ENCODE measurements at places on chromosomes 1 and 21. TPM values are rescaled to one million over a fixed set of nuclear protein-coding genes. Genes with fewer than 3 reads are reported as not detected.

DNA sequence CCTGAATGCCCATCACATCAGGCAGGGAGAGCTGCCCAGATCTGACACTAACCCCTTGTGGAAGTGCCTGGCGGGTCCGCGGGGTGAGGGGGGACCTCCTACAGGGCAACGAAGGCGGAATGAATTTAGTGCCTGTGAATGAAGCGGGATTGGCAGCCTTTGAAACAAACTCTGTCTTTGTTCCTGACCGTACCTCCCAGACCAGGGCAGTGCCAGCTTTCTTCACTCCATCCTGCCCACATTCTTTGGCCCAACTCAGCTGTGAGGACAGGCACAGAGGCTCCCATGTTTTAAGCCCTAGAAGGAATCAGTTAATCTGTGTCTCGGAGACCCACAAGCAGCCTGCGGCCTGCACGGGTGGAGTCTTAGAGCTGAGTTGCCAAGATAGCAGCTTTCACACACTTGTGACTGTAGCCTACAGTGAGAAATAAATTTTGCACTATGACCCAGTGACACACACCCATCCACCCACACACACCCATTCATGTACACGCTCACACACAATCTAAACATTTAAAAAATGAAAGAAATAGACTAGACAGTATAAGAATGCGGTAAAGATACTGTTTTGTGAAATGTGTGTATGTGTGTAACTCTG lies 60.1 kb upstream of the USP24 start:
- DNase-seq: no peak
- H3K4me3 ChIP-seq: no peak overlapping the region
- H3K36me3 ChIP-seq: no peaks in the 10 kb centered on the region
- H3K4me1 ChIP-seq: peaks cover 22% of the 10 kb centered on the region
- no peak overlapping the region for H3K27ac ChIP-seq
- H3K27me3 ChIP-seq: no peaks in the 10 kb centered on the region

DNA sequence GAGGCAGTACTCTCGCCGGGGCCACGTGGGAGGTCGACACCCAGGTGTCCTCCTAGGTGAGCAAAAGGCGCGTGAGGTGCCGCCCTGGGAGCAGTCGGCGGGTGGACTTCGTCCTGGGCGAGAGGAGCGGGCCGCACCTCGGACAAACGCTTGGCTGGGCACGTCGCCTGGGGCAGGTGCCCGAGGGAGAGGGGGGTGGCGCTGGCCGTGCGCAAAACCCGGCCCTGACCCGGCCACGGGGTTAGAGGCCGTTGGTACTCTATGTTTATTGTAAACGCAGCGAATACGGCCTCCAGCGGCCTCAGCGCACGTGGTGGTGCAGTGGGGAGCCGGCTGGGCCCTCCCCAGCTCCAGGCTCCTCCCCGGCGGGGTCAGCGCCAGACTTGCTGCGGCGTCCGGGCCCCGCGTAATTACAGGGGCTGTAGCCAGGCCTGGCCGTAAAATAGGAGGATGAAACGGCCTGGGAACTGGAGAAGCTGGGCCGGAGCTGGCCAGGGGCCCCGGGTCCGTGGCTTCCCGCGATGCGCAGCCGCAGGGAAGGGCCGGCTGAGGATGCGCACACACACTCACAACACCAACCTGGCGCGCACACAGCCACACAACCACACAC lies 1.6 kb upstream of the EFNA1 start:
- no peak overlapping the region for H3K27ac ChIP-seq
- H3K36me3 ChIP-seq: no peaks in the 10 kb centered on the region
- no peak overlapping the region for H3K4me3 ChIP-seq
- H3K27me3 ChIP-seq: peaks cover 15% of the 10 kb centered on the region

The LENEP gene
- total RNA-seq: 0.99 TPM

- H3K4me3 ChIP-seq: no peak overlapping the region
- peaks cover 3% of the 10 kb centered on the region for H3K27me3 ChIP-seq
- H3K27ac ChIP-seq: no peak overlapping the region
- no peaks in the 10 kb centered on the region for H3K36me3 ChIP-seq
- H3K4me1 ChIP-seq: no peaks in the 10 kb centered on the region
- no peak for DNase-seq
Measured at GRCh38 chr1:30038134-30039025, 685.0 kb downstream of the MATN1 start.

The IL23R gene
- total RNA-seq: 14.9 TPM

The GJB3 gene
- total RNA-seq: not detected

GRCh38 chr1:237861944-237862343 lies 28.8 kb downstream of the ZP4 start:
- H3K4me1 ChIP-seq: no peaks in the 10 kb centered on the region
- H3K36me3 ChIP-seq: no peaks in the 10 kb centered on the region
- no peak overlapping the region for H3K27ac ChIP-seq

GRCh38 chr1:94858276-94858675 lies 38.1 kb downstream of the SLC44A3 start:
- H3K4me1 ChIP-seq: no peaks in the 10 kb centered on the region
- no peak overlapping the region for H3K27ac ChIP-seq
- DNase-seq: no peak

GRCh38 chr1:150628766-150629114 lies 672 bp downstream of the ENSA start:
- H3K27me3 ChIP-seq: no peaks in the 10 kb centered on the region
- no peak overlapping the region for H3K4me3 ChIP-seq
- H3K27ac ChIP-seq: no peak overlapping the region
- no peak for DNase-seq
- peaks cover 38% of the 10 kb centered on the region for H3K36me3 ChIP-seq

The HS2ST1 gene
- total RNA-seq: 15.5 TPM

The TIE1 gene
- not detected for total RNA-seq

DNA sequence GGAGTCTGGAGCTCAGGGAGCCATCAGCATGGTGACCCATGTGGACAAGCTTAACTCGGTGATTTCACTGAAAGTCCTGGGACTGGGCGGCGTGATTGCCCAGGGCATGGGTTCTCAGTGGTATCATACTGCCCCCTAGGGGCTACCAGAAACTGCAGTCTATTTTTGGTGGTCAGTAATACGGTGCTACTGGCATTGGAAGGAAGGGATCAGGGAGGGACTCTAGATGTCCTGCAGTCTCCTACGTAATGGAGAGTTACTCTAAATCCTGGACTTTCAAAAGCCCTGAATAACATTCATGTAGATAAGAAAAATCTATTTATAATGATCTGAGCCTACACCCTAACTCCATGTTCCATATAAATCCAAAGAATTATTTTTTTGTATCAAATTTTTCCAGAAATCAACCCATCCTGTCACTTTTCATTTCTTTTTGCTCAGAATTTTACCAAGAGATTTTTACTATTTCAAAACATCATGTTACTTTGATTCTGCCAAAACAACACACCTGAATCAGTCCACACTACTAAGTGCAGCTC lies 37.3 kb downstream of the PABPC4 start:
- H3K4me3 ChIP-seq: no peak overlapping the region
- DNase-seq: peak; percentile 63
- no peaks in the 10 kb centered on the region for H3K27me3 ChIP-seq
- H3K4me1 ChIP-seq: no peaks in the 10 kb centered on the region

The PLPPR4 gene
- total RNA-seq: not detected

DNA sequence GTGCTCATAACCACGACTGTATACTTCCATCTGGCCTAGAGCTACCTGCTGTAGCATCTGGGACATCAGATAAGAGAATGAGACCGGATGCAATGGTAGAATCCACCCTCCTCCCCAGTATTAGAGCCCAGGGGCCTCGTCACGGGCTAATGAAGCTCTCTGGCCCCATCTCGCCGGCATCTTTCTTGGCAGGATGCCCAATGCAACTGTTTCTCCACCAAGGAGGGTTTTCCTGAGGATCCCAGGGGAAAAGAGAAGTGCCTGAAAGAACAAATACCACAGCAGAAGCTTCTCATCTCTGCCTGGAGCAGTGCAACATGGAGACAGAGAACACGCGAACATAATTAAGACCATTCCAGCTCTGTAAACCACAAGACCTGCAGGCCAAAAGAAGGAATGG lies 80.0 kb downstream of the VWA5B1 start:
- H3K4me3 ChIP-seq: no peak overlapping the region
- peaks cover 45% of the 10 kb centered on the region for H3K27me3 ChIP-seq
- H3K36me3 ChIP-seq: no peaks in the 10 kb centered on the region
- no peak overlapping the region for H3K27ac ChIP-seq
- H3K4me1 ChIP-seq: peaks cover 7% of the 10 kb centered on the region

- H3K27ac ChIP-seq: no peak overlapping the region
- DNase-seq: no peak
- no peaks in the 10 kb centered on the region for H3K4me1 ChIP-seq
Measured at GRCh38 chr1:204053893-204054292, 19.0 kb upstream of the SOX13 start.

- peaks cover 74% of the 10 kb centered on the region for H3K36me3 ChIP-seq
- no peak for DNase-seq
- no peak overlapping the region for H3K4me3 ChIP-seq
- H3K27me3 ChIP-seq: no peaks in the 10 kb centered on the region
- H3K4me1 ChIP-seq: no peaks in the 10 kb centered on the region
- no peak overlapping the region for H3K27ac ChIP-seq
Measured at GRCh38 chr21:14499316-14499715, 46.8 kb downstream of the SAMSN1 start.

DNA sequence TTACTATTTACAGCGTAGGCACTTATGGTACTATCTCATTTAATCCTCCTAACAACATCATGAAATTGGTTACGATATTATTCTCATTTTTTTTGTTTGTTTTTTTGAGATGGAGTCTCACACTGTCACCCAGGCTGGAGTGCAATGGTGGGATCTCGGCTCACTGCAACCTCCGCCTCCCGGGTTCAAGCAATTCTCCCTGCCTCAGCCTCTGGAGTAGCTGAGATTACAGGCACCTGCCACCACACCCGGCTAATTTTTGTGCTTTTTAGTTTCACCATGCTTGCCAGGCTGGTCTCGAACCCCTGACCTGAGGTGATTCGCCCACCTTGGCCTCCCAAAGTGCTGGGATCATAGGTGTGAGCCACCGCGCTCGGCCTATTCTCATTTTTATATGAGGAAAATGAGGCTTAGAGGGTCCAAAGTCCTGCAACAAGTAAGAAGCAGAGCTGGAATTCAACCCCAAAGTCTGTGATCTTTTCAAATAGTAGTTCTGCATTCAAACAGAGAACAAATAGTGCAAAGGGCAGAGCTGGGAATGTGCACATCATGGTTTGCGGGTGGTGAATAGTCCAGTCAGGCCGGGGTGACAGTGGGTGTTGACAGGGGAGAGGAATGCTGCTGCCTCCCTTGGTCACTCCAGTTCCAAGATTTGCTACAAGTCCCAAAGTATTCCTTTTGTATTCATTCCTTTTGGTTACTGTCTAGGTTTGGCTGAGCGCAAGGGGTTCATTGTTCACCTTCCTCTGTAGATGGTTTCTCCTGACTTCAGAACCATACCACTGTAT lies 4.6 kb downstream of the PRUNE1 start:
- no peak overlapping the region for H3K27ac ChIP-seq
- peaks cover 35% of the 10 kb centered on the region for H3K4me1 ChIP-seq
- no peaks in the 10 kb centered on the region for H3K27me3 ChIP-seq
- no peak for DNase-seq
- no peaks in the 10 kb centered on the region for H3K36me3 ChIP-seq
- H3K4me3 ChIP-seq: no peak overlapping the region

- H3K4me3 ChIP-seq: no peak overlapping the region
- H3K4me1 ChIP-seq: no peaks in the 10 kb centered on the region
- no peak overlapping the region for H3K27ac ChIP-seq
- no peak for DNase-seq
- peaks cover 7% of the 10 kb centered on the region for H3K27me3 ChIP-seq
- no peaks in the 10 kb centered on the region for H3K36me3 ChIP-seq
Measured at GRCh38 chr1:165945911-165946310, 118.5 kb downstream of the UCK2 start.

DNA sequence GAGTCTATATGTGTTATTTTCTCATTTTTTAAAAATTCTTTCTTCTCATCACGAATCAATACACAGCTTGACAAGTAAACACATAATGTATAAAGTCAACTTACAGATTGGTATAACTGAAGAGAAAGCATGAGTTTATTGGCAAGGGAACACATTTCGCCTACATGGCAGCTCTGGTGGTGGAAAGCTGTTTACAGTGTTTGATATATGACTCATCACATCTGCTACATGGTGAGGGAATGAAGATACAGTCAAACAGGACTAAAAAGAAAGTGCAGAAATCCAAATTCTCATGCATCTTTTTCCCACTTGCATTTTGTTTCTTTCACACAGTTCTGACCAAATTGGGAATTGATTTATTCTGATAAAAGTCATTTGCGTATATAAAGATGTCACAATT lies 122.2 kb upstream of the ADGRL4 start:
- no peak overlapping the region for H3K4me3 ChIP-seq
- no peak overlapping the region for H3K27ac ChIP-seq
- DNase-seq: no peak
- H3K4me1 ChIP-seq: no peaks in the 10 kb centered on the region

- H3K4me3 ChIP-seq: no peak overlapping the region
- no peak overlapping the region for H3K27ac ChIP-seq
Measured at GRCh38 chr1:10074059-10074851, 41.5 kb downstream of the UBE4B start.

The PAQR6 gene
- total RNA-seq: 4.2 TPM

DNA sequence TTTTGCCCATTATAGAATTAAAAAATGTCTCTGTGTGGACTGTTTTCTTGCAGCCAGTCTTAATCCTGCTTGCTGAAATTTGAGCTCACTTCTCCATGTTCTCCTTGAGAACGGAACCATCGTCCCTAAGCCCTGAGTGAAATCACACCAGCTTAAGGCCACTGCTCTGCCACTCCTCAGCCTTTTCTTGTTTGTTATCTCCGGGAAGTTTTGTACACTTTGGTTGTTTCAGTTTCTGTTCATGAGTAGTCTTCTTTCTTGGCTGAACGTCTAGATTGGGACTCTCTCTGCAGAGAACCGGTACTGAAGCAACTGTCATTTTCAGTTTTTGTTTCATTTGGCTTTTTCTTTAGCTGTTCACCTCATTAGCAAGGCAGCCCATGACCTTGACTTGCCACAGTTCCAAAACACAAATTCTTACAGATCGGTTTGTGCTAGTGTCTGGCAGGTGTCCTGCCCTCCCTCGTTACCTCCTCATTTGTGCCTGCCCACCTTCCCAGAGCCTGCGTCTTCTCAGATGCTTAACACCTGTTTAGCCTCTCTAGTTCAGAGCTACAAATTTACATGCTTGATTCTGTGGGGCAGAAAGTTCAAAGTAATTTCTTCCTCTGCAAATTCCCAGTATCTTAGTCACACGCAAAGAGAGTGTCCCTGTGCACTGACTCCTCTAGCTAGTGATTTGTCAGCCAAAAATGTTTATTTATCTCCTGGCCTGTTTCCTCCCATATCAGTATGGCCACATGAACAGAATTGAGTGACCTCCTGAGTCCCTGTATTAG lies 12.4 kb downstream of the PSEN2 start:
- peaks cover 51% of the 10 kb centered on the region for H3K4me1 ChIP-seq
- no peaks in the 10 kb centered on the region for H3K36me3 ChIP-seq
- H3K27me3 ChIP-seq: no peaks in the 10 kb centered on the region
- peak; percentile 57 for DNase-seq
- H3K4me3 ChIP-seq: peak overlapping the region; percentile 74
- H3K27ac ChIP-seq: peak overlapping the region; percentile 93

- no peak overlapping the region for H3K27ac ChIP-seq
- peaks cover 37% of the 10 kb centered on the region for H3K36me3 ChIP-seq
- DNase-seq: no peak
- H3K4me1 ChIP-seq: peaks cover 17% of the 10 kb centered on the region
Measured at GRCh38 chr1:156230473-156230837, 11.5 kb upstream of the BGLAP start.

The MTARC1 gene
- not detected for total RNA-seq
